ENCODE measurements at places on chromosomes 13 and 19.

DNA sequence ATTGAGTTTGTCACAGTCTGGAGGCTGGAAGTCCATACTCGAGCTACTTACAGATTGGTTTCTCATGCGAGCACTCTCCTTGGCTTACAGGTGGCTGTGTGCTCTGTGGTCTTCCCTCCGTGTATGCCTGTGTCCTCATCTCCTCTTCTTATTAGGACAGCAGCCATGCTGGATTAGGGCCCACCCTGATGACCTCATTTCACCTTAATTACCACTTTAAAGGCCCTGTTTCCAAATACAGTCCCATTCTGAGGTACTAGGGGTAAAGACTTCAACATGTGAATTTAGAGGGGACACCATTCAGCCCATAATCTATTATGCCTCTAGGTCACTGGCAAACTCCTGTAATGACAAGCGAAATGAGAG lies 40.6 kb downstream of the SHISA2 start:
- DNase-seq = no peak

GRCh38 chr13:20776751-20777150 lies 3.0 kb upstream of the EEF1AKMT1 start:
- DNase-seq = no peak

GRCh38 chr19:3670796-3671679 lies 29.2 kb downstream of the PIP5K1C start:
- DNase-seq = peak; percentile 50

DNA sequence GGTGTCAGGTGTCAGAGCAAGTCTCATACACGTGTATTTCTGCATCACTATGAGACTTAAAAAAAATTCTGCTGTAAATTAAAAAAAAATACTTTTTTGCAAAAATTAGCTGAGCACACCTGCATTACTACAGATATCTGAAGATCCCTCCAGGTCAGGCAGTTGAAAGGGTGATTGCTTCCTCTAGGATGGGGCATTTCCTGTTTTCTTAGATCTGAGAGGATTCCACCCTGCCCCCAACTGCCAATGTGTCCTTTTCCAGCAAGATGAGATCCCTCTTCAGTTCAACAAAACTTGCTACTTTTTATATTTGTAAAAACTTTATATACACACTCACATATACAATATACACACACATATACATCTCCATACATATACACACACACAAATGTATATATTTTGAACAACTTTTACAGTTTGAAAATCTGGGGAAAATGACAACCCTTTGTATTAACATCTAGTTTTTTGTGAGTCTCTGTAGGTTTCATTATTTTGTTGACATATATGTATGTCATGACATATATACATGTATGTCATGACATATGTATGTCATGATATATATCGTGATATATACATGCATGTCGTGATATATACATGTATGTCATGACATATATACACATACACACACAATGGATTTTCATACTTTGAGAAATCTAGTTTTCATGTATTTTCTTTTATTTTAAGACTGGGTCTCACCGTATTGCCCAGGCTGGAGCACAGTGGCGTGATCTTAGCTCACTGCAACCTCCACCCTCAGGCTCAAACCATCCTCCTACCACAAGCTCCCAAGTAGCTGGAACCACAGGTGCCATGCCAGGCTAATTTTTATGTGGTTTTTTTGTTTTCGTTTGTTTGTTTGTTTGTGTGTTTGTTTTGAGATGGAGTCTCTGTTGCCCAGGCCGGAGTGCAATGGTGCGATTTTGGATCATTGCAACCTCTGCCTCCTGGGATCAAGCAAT lies 17.8 kb downstream of the ZNF813 start:
- no peak for DNase-seq

- DNase-seq = no peak
Observed at GRCh38 chr19:42410371-42410770, 16.8 kb downstream of the LIPE start.

- no peak for DNase-seq
Observed at GRCh38 chr19:2249880-2250765, 1.0 kb downstream of the AMH start.

GRCh38 chr19:2636897-2637683 lies 65.4 kb downstream of the GNG7 start:
- DNase-seq = no peak

- DNase-seq = no peak
Observed at GRCh38 chr13:76029706-76030105, 393.6 kb downstream of the LMO7 start.

DNA sequence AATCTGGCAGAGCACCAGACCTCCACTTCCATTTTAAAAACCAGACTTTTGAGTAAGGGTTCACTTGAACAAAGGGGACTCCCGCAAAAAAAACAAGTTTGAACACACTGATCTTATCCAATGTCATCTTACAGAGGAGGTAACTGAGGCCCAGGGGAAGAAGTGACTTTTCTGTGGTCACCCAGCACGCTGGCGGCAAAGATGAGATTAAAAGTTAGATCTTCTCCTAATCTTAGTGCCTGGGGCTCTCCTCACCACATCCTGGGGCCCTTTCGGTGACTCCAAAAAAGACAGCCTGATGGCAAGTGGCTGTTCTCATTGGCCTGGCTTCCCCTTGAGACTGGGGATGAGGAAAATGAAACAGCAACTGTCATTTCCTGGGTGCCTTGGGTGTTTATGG lies 101.8 kb upstream of the ZNF98 start:
- DNase-seq = no peak

GRCh38 chr13:73061473-73061872 lies 2.7 kb downstream of the KLF5 start:
- DNase-seq = no peak

DNA sequence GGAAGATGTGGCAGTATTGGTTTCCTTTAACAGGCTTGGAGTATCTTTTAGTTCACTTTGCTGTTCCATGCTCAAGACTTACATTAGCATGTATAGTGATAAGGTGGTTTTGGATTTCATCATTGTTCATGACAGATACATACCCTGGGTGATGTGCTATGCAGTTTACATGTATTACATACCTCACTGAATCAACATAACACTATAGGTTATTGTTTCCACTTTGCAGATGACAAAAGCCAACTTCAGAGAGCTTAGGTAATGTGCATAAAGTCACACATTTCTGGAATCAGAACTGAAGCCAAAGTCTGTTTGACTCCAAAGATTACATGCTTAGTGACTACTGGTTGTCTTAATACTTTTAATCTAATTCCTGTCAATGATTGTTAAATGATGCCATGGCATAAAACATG lies 7.1 kb downstream of the COMMD6 start:
- DNase-seq = no peak

GRCh38 chr13:112227031-112227430 lies 149.1 kb upstream of the SPACA7 start:
- no peak for DNase-seq

DNA sequence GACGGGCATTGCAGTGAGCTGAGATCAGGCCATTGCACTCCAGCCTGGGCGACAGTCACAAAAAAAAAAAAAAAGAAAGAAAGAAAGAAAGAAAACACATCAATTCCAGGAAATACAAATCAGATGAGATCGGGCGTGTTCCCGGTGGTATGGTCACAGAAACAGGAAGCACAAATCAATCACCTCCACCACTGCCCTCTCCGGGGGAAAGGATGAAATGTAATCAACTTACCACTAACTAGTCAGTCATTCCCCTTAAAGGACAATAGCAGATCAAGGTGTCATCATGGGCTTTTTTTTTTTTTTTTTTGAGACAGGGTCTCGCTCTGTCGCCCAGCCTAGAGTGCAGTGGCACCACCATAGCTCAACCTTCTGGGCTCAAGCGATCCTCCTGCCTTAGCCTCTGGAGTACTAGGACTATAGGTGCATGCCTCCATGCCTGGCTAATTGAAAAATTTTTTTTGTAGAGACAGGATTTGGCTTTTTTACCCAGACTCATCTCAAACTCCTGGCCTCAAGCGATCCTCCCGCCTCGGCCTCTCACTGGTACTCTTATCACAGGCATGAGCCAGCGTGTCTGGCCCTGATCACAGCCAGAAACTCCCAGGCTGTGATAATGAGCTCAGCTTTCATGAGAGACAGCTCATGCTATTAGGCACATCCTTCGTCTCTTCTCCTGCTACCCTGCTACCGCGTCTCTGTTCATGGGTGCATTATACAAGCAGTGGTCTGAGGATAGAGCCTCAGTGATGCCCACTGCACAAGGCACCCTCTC lies 6.8 kb upstream of the DPRX start:
- DNase-seq = no peak

DNA sequence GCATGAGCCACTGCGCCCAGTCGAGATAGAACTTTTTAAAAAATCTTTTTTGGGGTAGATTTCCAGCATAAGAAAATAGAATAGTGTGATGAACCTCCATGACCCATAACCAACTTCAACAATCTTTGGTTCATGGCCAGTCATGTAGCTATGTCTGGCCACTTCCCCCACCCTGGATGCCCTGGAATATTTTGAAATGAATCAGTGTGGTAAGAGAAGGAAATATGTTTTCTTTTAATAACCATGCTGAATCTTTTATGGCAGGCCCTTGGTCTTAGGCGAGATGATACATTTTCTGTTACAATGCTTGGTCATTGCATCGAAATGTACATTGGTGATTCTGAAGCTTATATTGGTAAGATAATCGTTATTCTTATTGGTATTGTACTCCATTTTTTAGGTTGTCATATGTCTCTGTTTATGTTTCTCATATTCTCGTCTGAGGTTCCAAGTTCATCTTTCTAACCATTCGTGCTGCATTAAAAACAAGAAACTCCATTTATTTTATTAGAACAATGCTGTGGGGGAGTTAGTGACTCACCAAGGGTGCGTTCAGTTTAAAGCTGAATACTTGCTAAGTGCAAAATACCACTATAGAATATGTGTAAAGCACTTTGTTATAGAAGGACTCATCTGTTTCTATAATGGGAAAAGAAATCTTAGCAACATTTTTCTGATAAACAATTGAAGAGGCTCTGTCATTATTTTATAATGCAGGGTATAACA lies 16.4 kb upstream of the UPF3A start:
- no peak for DNase-seq

- DNase-seq = peak; percentile 18
Observed at GRCh38 chr13:97506511-97506910, 72.5 kb downstream of the RAP2A start.

- no peak for DNase-seq
Observed at GRCh38 chr19:17626456-17627015, 61.6 kb downstream of the UNC13A start.

GRCh38 chr19:42850981-42851717 lies 28.4 kb downstream of the PSG1 start:
- peak; percentile 99 for DNase-seq

- no peak for DNase-seq
Observed at GRCh38 chr19:58538257-58539168, 5.4 kb upstream of the TRIM28 start.

DNA sequence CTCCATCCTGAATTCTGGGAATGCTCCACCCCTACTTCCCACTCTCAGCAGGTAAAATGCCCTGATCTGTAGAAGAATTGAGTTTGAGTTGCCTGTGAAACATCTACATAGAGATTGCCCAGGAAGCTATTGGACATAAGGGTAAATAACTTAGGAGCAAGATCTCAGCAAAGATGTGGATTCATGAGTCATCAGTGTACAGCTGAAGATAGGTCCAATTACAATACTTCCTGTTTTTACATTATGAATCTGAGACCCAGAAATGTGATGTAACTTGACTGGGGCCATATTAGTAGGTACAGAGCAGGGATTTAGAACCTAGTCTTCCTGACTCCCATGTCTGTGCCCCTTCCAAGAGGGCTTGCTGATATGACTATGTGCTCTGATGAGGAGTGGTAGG lies 79.4 kb upstream of the FNDC3A start:
- no peak for DNase-seq

- DNase-seq = no peak
Observed at GRCh38 chr13:108328848-108329247, 59.3 kb downstream of the TNFSF13B start.

- DNase-seq = no peak
Observed at GRCh38 chr19:33063753-33064457, 783 bp downstream of the RHPN2 start.

DNA sequence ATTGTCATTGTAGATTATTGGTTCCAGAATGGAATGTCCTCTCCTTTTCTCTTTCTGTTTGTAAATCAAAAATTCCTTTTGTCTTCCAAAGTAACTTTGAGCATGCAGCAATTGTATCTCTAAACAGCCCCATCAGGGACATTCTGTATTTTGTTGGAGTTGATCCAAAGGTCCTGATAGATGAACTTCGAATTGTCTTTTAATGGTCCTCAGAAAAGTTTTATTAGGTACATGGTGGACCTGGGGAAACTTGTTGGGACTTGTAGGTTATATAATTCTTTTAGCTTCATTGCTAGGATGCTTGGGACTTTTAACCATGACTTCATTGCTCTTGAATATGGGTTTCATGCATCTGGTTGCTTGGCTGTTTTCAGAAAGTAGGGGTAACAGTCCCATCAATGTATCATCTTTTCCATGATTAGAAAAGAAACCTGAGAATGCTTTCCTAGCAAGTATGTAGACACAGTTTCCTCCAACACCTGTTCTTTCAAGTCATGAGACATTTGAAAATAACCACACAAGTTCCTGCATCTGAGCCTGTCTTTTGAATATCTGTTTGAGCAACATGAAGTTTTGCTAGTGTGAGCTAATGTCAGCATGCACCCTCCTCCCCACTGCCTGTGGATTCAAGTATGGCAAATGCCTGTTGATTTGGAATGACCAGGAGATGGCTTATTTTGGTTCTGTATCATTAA lies 413.1 kb downstream of the KCNRG start:
- no peak for DNase-seq

GRCh38 chr19:49469828-49470614 lies 4.0 kb upstream of the FLT3LG start:
- no peak for DNase-seq

DNA sequence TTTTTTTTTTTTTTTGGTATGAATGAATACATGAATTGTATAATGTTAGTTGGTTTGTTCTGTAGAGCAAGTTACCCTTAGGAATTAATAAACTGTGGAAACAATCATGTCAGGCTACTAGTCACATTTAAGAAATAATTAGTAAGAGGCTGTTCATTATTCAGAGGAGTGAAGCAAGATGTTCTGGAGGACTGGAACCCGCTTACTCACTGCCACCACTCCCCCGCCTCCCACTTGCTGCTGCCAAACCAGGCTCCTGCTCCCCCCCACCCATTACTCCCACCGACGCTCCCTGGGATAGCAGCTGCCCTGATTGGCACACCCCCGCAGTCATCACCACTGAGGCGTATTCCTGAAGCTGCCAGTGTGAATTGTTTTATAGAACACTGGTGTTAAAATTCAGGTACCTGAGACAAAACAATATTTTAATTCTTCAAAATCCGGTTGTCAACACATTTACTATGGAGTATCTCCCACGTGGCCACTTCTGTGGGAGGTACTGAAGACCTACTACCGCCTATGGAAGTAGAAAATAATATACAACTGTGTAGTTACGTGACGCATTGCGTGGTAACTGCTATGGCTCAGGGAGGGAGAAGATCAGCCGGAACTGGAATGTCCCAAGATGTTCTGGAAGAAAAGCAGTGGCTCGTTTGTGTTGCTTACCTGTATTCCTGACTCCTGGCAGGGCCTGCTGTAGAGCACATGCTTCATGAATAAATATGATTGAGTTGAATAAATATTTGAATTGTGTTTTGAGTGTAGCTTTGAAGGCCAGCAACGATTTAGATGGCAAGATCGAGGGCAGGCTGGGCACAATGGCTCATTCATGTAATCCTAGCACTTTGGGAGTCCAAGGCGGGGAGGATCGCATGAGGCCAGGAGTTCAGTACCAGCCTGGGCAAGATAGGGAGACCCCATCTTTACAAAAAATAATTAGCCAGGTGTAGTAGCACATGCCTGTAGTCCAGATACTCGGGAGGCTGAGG lies 1.7 kb downstream of the DPY19L3 start:
- DNase-seq = no peak
